Smooth muscle cell of the coronary artery (primary cell): ENCODE measurements at places on chromosomes 11 and 22. TPM values are rescaled to one million over a fixed set of nuclear protein-coding genes. Genes with fewer than 3 reads are reported as not detected.

LRRC55 gene
- not detected in 2 replicates for total RNA-seq

C11orf16 gene
- total RNA-seq = not detected in 2 replicates

OR51E1 gene
- total RNA-seq = not detected in 2 replicates

HEPACAM gene
- not detected in 2 replicates for total RNA-seq

TTLL8 gene
- total RNA-seq = not detected in 2 replicates

BLID gene
- total RNA-seq = 1.9 and 11.9 TPM in 2 replicates

DMC1 gene
- 1.1 and 3.3 TPM in 2 replicates for total RNA-seq

CCDC89 gene
- total RNA-seq = 2.6 and 5.6 TPM in 2 replicates

KCNE3 gene
- 0.15 and 16.1 TPM in 2 replicates for total RNA-seq
